ENCODE measurements at places on chromosomes 13 and 19. TPM values are rescaled to one million over a fixed set of nuclear protein-coding genes. Genes with fewer than 3 reads are reported as not detected.

The FBXO27 gene
- not detected for total RNA-seq

The KCNN4 gene
- total RNA-seq, result 45.4 TPM

The BRME1 gene
- 7.2 TPM for total RNA-seq

The ZNF793 gene
- 10.6 TPM for total RNA-seq

GRCh38 chr19:50181121-50181520, 18.0 kb upstream of the IZUMO2 start:
- H3K27ac ChIP-seq, result no peak overlapping the region
- no peak overlapping the region for H3K4me3 ChIP-seq

DNA sequence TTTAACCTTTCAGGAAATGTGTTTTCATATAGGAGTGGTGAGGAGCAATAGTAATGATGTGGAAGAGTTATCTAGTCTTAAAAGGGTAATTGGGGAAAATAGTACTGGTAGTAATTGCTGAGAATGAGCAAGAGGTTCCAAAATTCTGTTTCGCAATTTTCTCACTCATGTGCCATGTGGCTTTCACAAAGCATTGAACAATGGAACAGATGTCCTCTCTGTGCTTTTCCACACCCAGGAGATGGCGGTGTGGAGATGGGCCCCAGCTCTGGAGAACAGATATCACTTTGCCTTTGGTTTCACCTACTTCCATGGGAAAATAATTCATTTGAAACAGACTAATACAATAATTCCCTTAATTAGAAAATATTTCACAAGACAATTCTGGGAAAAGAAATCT, 170.0 kb upstream of the SLC10A2 start:
- no peak overlapping the region for H3K4me3 ChIP-seq
- H3K36me3 ChIP-seq, result no peaks in the 10 kb centered on the region
- H3K27ac ChIP-seq, result no peak overlapping the region
- H3K27me3 ChIP-seq, result no peaks in the 10 kb centered on the region
- no peak for DNase-seq
- no peaks in the 10 kb centered on the region for H3K4me1 ChIP-seq

DNA sequence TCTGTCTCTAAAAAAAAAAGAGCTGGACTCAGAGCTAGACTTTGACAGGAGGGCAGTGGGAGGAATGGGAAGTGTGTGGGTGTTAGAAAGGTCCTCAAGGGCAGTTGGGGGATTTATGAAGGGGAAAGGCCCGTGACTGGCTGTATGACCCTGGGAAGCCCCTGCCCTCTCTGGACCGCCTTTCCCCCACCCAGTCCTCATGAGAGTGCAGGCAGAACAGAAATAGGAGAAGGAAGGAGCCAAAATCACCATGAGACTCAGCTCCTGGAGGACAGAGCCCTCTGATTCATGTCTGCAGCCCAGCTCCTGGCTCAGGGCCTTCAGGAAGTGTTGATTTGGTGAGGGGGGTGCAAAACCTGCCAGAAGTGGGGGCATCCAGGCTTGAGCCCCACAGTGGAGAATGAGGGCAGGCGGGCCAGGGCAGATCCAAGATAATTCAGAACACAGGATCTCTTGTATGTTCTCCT, 8.7 kb upstream of the SMG9 start:
- peaks cover 2% of the 10 kb centered on the region for H3K36me3 ChIP-seq
- peaks cover 34% of the 10 kb centered on the region for H3K4me1 ChIP-seq
- no peak overlapping the region for H3K4me3 ChIP-seq
- DNase-seq, result no peak

DNA sequence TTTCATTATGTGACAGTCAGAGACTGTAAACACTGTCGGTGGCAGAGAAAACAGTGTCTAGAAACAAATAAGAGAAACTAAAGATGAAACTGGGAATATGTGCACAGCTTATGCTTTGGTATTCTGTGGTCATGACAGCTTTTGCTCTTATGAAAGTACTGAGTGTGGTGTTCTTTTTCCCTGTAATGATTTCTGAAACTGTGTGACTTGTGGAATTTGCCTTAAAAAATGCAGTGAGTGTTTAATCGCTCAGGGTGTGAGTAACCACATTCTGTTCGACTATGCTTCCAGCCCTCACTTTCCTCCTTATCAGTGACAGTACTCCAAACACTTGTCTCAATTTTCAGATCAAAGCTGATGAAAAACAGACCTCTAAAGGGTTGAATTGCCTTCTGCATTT, 66.9 kb upstream of the DIAPH3 start:
- no peak overlapping the region for H3K4me3 ChIP-seq
- DNase-seq, result no peak
- peaks cover 23% of the 10 kb centered on the region for H3K27me3 ChIP-seq
- H3K36me3 ChIP-seq, result no peaks in the 10 kb centered on the region
- H3K27ac ChIP-seq, result no peak overlapping the region

DNA sequence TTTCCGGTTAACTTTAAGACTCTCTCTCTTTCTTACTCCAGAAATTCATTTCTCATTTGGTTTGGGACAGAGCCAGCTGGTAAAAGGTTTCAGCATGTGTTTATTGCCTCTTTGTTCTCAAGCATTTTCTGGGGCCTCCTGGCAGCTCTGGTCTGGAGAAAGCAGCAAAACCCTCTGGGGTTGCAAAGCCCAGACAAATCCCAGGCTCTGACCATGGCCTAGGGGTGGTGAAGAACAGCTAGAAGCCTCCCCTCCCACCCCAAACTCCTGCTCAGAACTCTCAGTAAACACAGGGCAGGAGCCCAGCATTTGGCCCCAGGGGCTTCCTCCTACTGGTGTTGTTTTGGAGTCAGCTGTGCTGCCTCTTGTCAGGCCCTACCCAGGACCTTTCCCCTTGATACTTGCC, 124.2 kb upstream of the SERP2 start:
- no peaks in the 10 kb centered on the region for H3K36me3 ChIP-seq
- H3K4me1 ChIP-seq, result no peaks in the 10 kb centered on the region
- no peak overlapping the region for H3K27ac ChIP-seq
- H3K27me3 ChIP-seq, result no peaks in the 10 kb centered on the region
- DNase-seq, result no peak

GRCh38 chr13:42720113-42720857, 61.1 kb upstream of the FAM216B start:
- no peaks in the 10 kb centered on the region for H3K4me1 ChIP-seq
- H3K27me3 ChIP-seq, result peaks cover 13% of the 10 kb centered on the region
- no peak overlapping the region for H3K4me3 ChIP-seq
- H3K27ac ChIP-seq, result no peak overlapping the region
- no peaks in the 10 kb centered on the region for H3K36me3 ChIP-seq
- no peak for DNase-seq

DNA sequence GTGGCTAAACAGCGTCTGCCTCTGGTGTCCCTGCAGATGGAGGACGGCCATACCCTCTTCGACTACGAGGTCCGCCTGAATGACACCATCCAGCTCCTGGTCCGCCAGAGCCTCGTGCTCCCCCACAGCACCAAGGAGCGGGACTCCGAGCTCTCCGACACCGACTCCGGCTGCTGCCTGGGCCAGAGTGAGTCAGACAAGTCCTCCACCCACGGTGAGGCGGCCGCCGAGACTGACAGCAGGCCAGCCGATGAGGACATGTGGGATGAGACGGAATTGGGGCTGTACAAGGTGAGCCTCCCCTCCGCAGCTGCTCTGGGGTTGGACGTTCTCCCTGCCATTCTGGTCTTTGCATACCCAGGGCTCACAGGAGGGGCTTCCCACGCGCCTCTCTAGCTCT, 19.9 kb downstream of the UHRF1 start:
- H3K27ac ChIP-seq, result no peak overlapping the region
- H3K4me3 ChIP-seq, result no peak overlapping the region
- no peak for DNase-seq
- no peaks in the 10 kb centered on the region for H3K4me1 ChIP-seq
- H3K27me3 ChIP-seq, result no peaks in the 10 kb centered on the region
- H3K36me3 ChIP-seq, result peaks cover 18% of the 10 kb centered on the region

DNA sequence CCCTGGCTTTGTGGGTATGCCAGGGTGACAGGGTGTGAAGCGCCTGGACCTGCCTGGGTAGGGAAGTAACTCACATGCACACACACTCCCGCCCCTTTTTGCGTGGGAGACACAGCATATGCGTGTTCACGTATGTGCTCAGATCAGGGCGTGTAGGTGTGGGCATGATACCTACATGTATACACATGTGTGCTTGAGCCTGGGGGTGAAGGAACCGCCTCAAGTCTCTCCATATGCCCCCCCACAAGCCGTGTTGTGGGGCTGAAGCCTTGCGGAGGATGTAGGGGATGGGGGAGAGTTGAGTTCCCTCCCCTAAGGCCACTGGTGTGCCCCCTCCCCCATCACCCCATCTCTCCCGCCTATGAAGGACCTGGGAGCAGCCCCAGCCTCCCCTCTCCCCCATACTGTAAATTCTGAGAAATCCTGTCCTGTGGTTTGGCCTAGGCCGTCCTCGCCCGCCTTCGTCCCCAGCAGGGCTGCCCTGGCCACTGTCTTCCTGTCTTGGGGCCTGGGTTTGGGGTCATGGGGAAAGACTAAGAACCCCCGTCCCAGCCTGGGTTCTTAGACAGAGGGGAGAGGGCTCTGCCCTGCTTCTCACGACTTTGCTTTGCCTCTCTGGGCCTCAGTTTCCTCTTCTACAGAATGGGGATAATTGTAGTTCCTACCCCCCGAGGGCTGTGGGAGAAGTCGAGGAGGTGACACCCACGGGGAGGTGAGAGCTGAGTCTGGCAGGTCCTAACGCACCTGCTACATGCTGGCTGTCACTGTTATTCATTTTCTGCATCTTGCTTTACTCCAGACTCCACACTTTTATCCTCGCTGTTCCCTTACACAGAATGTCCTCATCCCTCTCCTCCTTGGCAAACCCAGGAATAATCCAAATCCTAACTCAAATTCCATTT, 14.3 kb downstream of the ACTL9 start:
- DNase-seq, result no peak
- H3K4me3 ChIP-seq, result no peak overlapping the region

DNA sequence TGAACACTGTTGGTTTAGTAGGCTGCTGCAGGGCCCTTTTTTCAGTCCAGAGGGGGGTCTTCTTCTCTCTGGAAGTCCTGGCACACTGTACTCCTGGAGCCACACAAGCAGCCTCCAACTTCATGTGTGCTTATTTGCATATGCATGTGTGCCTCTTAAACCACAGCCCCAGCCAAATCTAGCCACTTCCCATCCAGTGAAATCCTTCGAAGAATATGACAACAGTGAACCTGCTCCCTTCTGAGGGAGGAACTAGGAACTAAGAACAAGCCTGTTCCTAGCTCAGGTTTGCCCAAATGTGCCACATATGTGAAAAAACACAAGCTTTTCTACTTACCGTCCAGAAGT, 348.5 kb downstream of the FOXO1 start:
- peak overlapping the region; percentile 14 for H3K4me3 ChIP-seq
- no peaks in the 10 kb centered on the region for H3K27me3 ChIP-seq
- no peak for DNase-seq
- peaks cover 56% of the 10 kb centered on the region for H3K4me1 ChIP-seq
- H3K27ac ChIP-seq, result peak overlapping the region; percentile 47

GRCh38 chr13:71068041-71068440, 799.0 kb downstream of the DACH1 start:
- no peaks in the 10 kb centered on the region for H3K4me1 ChIP-seq
- H3K27me3 ChIP-seq, result no peaks in the 10 kb centered on the region
- no peak overlapping the region for H3K4me3 ChIP-seq
- no peak for DNase-seq

DNA sequence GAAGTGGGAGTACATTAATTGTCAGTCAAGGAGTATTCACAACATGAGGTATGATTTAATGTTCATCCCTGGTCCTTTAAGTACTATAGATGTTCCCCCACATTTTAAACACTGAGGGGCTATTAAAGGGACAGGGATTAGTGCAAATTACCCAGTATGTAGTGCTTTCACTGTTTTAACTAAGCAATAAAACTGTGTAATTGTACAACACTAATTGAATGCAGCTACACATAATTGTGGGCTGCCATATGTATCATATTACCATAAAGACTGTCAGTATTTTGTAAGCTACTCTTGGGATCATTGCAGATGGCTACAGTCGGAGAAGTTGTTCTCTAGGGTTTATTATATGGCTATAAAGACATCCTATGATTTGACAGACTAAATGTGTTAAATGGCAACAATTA, 316.6 kb downstream of the DCLK1 start:
- no peaks in the 10 kb centered on the region for H3K36me3 ChIP-seq
- no peaks in the 10 kb centered on the region for H3K4me1 ChIP-seq
- no peak overlapping the region for H3K4me3 ChIP-seq
- H3K27ac ChIP-seq, result no peak overlapping the region
- H3K27me3 ChIP-seq, result no peaks in the 10 kb centered on the region
- DNase-seq, result no peak
